ENCODE measurements at places on chromosomes 13 and 19. TPM values are rescaled to one million over a fixed set of nuclear protein-coding genes. Genes with fewer than 3 reads are reported as not detected.

- no peak for DNase-seq
Observed at GRCh38 chr13:50359779-50360178, 344.5 kb downstream of the KCNRG start.

DNA sequence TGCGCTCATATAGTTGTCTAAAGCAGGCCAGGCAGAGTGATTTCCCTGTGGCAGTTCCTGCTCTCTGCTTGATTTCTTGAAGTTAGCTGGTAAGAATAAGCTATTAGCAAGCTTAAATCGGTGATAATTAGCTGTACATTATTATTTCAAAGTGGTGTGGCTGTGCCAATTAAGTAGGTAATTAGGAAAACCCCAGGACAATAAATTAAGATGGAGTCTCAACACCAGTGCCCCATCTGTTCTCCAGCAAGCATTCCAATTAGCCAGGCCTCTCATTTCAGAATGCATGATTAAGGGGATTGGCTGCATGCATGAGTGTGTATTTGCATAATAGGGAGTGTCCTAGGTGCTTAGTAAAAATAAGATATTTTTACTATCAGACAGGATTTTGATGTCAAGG lies 342.3 kb downstream of the GPC5 start:
- no peak for DNase-seq

DNA sequence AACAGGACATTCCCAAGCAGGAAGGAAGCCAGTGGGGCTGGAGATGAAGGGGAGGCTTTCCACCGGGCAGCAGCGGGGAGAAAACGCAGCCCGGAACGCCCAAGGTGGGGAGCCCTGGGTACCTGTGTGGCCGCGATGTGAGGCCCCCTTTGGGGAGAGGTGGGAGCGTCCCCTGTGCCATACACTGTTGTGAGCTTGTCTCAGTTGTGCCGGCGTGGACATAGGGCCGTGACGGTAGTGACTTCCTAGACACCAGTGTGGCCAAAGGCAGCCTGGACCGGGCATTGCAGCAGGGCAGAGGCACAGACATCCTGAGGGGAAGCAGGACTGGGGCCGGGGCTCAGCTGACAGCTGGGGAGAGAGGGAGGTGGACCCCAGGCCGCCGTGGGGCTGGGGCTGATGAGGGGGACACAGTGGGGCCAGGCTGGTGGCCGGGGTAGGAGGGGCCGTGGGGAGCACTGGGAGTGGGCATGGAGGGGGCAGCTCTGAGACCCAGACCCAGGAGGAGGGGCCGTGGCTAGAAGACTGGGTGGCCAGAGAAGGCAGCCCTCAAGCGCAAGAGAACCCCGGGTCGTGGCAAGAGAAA lies 38.5 kb upstream of the TFDP1 start:
- DNase-seq: no peak

DNA sequence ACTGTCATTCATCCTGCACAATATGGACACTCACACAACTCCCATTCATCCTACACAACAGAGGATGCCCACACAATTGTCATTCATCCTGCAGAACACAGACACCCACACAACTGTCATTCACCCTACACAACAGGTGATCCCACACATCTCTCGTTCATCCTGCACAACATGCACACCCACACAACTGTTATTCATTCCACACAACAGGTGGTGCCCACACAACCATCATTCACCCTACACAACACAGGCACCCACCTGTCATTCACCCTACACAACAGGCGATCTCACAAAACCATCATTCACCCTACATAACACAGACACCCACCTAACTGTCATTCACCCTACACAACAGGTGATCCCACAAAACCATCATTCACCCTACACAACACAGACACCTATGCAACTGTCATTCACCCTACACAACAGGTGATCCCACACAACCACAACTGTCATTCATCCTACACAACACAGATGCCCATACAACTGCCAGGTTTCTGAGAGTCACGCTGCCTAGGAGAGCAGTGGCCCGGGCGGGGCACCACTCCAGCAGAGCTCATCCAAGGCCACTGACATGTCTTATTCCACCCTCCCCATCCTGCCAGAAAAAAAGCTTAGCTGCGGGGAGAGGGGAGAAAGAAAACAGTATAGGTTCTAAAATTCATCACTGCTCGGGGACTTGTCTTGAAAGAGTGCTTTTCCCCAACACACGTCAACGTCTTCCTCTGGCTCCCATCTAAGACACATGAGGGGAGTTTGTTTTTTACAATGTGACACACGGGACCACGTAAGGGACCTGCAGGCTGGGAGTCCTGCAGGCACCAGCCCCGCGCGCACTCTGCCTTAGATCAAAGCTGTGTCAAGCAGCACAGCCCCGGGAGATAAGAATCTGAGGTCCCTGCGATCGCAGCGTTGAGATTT lies 44.0 kb downstream of the KLF2 start:
- DNase-seq: peak; percentile 3

GRCh38 chr19:3479834-3480215 lies 500 bp downstream of the SMIM24 start:
- DNase-seq: peak; percentile 54

MYO1F gene
- 3.1 TPM for polyA plus RNA-seq

All from hepatocyte (in vitro differentiated cells).